Adrenal gland (tissue), 19 donors: ENCODE measurements at places on chromosomes 16 and 17.

GRCh38 chr17:47774331-47774730 lies 41.3 kb downstream of the TBX21 start:
- no peak for DNase-seq

GRCh38 chr17:10327640-10328039 lies 45.2 kb downstream of the MYH13 start:
- peak; percentile 73 for DNase-seq

DNA sequence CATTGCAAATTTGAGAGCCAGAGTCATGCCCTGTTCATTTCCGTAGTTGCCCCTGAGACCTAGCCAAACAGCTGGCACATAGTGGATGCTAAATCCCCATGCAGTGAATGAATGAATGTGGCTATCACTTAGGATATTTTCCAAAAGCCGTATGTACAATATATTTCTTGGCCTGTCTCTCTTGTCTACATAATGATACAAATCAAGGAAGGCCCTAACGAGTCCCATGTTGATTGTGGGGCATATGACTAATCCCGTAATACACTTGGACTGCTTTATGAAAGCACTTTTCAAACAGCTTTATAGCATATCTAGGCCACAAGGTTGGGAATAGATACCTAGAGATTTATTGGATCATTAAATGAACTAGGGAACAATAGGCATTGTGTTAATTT lies 478.0 kb downstream of the SLC39A11 start:
- DNase-seq, result no peak

- DNase-seq, result no peak
Measured at GRCh38 chr17:65593855-65594845, 32.7 kb upstream of the AXIN2 start.

GRCh38 chr17:59688496-59688895 lies 18.7 kb downstream of the PTRH2 start:
- DNase-seq, result no peak

GRCh38 chr17:50037321-50038107 lies 18.4 kb upstream of the ITGA3 start:
- peak; percentile 93 for DNase-seq

DNA sequence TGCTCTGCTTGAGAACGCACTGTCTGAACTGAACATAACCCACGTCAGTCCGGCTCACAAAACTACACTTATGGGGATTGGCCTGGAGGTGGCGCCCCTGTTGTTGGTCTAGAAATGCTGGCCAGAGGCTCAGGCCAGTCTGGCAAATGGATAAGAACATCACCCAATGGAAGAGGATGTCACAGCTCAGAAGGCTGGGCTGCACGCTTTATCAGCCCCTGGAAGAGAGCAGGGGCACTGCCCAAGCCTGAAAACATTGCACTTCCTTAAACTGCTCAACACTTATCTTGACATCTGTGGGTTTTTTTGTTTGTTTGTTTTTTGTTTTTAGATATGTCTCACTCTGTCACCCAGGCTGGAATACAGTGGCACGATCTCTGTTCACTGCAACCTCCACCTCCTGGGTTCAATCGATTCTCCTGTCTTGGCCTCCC lies 24.8 kb upstream of the BPTF start:
- DNase-seq, result peak; percentile 66

DNA sequence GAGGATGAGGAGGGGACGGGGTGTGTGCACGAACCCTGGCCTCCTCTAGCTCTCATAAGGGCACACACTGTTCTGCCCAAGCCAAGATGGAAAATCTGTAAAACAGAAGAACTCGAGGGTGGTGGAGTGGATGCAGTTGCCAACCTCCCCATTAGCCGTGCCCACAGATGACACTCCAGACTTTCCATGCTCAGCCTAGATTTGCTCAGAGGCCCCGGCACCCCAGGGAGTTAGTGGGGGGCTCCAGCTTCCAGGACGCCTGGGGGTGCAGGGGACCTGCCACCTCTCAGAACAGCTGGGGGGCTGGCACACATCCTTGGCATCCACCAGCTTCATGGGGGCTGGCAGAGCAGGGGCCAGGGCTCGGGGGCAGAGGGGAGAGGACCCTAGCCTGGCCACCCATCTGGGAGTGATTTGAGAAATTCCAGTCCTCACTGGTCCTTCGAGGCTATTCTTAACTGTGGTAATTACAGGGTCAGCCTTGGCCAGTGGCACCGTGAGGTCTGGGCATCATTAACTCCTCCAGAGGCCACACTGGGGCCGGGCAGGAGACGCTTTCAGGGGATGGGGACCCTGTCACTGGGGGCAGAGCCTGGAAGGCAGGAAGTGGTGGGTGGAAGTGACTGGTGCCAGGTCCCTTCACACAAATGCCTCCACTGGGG lies 14.3 kb downstream of the VASN start:
- no peak for DNase-seq

- no peak for DNase-seq
Measured at GRCh38 chr17:6374761-6375312, 60.1 kb downstream of the AIPL1 start.

DNA sequence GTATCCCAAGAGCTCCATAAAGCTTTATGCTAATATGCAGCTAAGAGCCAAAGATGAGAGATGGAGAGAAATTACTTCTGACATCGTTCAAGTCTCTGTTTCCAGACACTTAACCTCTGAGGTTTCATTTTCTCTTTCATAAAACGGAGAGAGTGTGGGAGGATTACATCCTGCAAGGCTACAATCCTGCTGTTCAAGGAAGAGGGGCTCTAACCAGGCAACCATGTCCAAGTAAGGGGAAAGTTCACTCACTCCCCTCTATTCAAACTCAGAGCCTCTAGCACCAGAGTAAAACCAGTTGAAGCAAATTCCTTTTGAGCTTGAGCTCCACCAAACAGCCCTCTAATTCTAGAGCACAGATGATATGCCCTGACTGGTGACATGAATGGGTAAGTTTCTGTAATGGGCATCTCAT lies 397.4 kb downstream of the NPIPA8 start:
- no peak for DNase-seq

- DNase-seq, result no peak
Measured at GRCh38 chr17:81382851-81383250, 12.4 kb upstream of the BAHCC1 start.

DNA sequence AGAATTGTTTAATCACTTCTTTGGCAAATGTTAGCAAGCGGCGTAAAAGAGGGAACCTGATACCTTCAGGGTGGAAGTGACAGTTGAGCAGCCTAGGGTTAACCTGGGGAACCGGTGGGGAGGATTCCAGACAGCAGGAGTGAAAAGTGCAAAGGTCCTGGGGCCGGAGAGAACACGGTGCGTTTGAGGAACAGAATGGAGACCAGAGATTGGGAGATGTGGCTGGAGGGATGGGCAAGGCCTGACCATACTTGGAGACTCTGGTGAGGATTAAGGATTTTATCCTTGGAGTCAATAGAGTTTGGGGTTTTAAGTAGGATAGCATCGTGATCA lies 2.3 kb upstream of the ZNF500 start:
- no peak for DNase-seq

GRCh38 chr17:40070709-40071312 lies 8.0 kb downstream of the THRA start:
- no peak for DNase-seq

GRCh38 chr17:61926826-61927207 lies 965 bp downstream of the INTS2 start:
- DNase-seq, result no peak

DNA sequence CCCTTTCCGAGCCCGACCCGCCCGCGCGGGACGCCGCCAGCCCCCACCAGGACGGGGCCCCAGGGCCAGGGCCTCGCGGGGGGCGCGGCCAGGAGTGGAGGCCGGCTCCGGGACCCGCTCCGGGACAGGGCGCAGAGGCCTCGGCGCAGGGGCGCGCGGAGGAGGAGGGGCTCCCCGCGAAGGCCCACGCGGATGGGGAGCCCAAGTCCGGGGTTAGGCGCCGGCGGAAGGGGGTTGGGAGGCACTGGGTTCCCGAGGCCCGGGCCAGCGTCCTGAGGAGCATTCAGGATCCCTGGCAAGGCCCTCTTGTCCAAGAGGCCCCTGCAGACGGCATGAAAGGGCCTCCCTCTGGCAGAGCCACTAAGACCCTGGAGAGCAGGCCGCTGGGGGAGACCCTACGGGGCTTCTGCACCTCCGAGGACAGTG lies 57.8 kb upstream of the CIBAR2 start:
- no peak for DNase-seq
